CD4-positive, alpha-beta memory T cell (primary cell): ENCODE measurements at places on chromosomes 3 and 15. TPM values are rescaled to one million over a fixed set of nuclear protein-coding genes. Genes with fewer than 3 reads are reported as not detected.

The GNB4 gene
- 0.96 TPM for total RNA-seq

The ARRDC4 gene
- 0.76 TPM for total RNA-seq

The PRC1 gene
- 8.6 TPM for total RNA-seq

The SCAMP2 gene
- total RNA-seq: 138 TPM

The WDR76 gene
- total RNA-seq: 17.2 TPM

The CNTN4 gene
- not detected for total RNA-seq

The TNNC1 gene
- 7.1 TPM for total RNA-seq

The FOXL2 gene
- total RNA-seq: not detected

The TMEM87A gene
- 56.6 TPM for total RNA-seq

The GRK7 gene
- total RNA-seq: not detected

The GOLGA8R gene
- total RNA-seq: 4.6 TPM

The CCDC54 gene
- total RNA-seq: not detected

DNA sequence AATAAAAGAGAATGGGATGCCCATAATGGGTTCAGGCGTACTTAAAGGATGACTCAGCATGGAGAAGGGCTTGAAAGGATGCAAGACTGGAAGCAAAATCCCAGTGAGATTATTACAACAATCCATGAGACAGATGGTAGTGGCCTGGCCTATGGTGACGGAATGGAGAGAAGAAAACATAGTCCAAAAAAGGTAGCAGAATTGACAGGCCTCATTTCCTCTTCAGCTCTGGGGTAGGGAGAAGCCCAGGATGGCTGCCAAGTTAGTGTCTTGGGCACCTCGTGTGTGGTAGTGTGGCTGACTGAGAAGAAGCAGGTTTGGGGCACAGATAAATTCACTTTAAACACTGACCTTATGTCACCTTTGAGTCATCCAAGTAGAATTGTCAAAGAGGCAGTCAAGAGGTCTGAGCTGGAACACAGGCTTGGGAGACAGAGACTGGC is 18.1 kb downstream of the MB21D2 start:
- no peak for DNase-seq

- no peak for DNase-seq
Measured at GRCh38 chr3:94416768-94417167, 353.9 kb downstream of the NSUN3 start.

DNA sequence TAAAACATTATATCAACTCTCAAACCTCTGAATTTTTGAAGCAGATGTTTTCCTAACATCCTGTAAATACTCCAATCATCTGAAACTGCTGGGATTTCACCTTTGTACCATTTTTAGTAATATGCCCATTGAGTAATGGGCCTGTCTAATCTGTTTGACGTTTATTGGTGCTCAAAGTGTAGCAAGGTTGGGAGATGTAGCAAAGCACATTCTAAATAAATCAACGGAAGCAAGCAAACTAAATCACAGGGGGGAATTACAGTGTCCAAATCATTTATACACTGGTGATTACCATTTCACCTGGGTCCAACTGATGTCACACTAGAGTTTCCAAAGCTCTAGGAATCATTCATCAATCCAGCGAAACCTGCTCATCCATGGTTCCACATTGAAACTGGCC is 518.7 kb upstream of the TBL1XR1 start:
- no peak for DNase-seq

GRCh38 chr15:74374648-74375302 is 7.3 kb upstream of the CYP11A1 start:
- no peak for DNase-seq

GRCh38 chr3:4565809-4566501 is 72.8 kb downstream of the ITPR1 start:
- DNase-seq: no peak

- peak; percentile 8 for DNase-seq
Measured at GRCh38 chr15:69161079-69161877, 843 bp downstream of the GLCE start.

DNA sequence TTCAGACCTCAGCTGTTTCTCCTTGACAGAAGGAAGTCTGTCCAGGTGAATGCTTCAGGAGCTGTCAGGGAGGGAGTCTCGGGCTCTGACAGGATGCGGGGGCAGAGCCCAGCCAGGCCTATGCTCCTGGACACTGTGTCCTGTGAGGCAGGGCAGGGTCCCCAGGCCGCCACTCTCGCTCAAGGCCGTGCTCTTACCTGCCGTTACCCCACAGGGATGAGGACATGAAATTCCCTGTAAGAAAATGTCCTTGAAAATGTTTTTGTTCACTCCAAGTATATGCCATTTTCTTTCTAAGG is 63.9 kb downstream of the BOC start:
- no peak for DNase-seq

GRCh38 chr3:151561878-151562277 is 101.0 kb upstream of the IGSF10 start:
- no peak for DNase-seq

DNA sequence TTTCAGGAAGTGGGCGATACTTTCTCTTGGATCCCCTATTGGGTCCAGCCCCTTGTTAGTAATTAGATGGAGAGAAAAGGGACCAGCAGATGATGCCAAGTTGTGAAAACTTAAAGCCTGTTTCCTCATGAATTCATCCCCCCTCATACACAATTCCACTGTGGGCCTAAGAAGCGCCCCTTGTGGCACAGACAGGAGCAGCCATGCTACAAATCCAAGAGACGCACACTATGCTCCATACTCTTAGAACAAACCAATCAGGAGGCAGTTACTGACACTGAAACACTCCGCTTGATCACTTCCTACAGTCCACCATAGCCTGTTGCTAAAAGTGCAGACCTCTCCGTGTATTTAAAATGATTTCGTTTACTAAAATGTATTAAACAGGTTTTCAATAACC is 111.3 kb upstream of the ARRDC4 start:
- no peak for DNase-seq

DNA sequence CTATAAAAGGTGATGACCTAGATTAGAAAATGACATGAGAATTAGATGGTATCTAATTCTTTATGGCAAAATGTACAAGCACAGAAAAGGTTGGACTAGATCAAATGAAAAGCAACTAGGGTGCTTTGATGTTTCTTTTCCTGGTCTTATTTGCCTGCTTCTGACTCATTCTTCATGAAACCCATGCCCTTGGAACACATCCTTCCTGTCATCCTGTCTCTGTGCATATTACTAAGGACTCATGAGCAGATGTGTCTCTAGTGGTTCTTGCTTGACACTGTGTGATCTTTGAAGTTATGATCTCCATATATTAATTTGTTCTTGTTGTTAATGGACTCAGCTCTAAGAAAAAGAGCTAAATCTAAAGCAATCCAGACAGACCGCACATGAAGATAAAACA is 314.0 kb downstream of the ERC2 start:
- DNase-seq: no peak

DNA sequence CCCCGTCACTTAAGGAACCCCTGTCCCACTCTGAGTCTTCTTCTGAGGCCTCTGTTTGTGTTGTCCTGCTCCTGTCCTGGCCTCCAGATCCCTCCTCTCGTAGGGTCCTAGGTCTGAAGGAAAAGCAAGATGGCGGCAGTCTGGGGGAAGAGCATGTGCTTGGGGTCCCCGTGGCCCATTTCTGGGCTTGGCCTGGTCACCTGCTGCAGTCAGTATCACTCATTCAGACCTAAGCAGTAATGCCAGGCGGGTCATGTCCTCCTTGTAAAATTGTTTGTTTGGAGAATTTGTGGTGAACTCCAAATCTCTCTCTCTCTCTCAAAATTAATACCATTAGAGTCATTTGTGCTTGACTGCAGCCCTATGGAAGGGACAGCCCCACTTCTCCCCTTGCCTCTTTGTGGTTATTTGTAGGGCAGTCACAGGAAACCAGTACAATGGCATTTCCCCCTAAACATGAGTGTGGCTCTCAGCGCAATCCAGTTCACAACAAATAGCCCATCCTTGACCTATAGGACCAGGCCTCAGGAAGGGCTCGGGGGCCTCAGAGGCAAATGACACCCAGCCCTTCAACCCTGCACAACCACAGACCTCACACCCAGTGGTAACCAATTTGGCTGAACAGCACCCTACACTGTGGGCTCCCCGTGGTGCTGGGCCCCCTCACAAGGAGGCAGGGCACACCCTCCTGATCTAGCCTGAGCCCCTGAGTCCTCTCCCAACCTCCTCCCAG is 173.5 kb downstream of the OR4M2 start:
- no peak for DNase-seq

GRCh38 chr15:66359740-66360139 is 3.3 kb upstream of the TIPIN start:
- no peak for DNase-seq

- DNase-seq: no peak
Measured at GRCh38 chr3:196695849-196696226, 16.2 kb downstream of the CEP19 start.

GRCh38 chr3:116285781-116286421 is 159.4 kb downstream of the LSAMP start:
- no peak for DNase-seq

GRCh38 chr3:13561967-13562366 is 13.0 kb downstream of the FBLN2 start:
- no peak for DNase-seq

GRCh38 chr15:47726399-47726823 is 9.1 kb downstream of the SEMA6D start:
- no peak for DNase-seq
